Osteocyte (in vitro differentiated cells): ENCODE measurements at places on chromosomes 5 and 9. TPM values are rescaled to one million over a fixed set of nuclear protein-coding genes. Genes with fewer than 3 reads are reported as not detected.

TAS2R1 gene
- not detected in 2 replicates for total RNA-seq

SLC6A19 gene
- total RNA-seq = not detected in 2 replicates

- no peak overlapping the region for H3K27ac ChIP-seq
- H3K27me3 ChIP-seq = no peaks in the 10 kb centered on the region
- DNase-seq = no peak
- H3K4me1 ChIP-seq = peaks cover 17% of the 10 kb centered on the region
Measured at GRCh38 chr9:111854799-111855198, 41.8 kb upstream of the UGCG start.

GRCh38 chr5:43338862-43339261 lies 25.6 kb upstream of the HMGCS1 start:
- no peak overlapping the region for H3K27ac ChIP-seq
- H3K36me3 ChIP-seq = no peaks in the 10 kb centered on the region

FCN2 gene
- total RNA-seq = not detected in 2 replicates

CCDC183 gene
- 0.89 and 0.94 TPM in 2 replicates for total RNA-seq

GRCh38 chr5:38795986-38796741 lies 49.6 kb upstream of the OSMR start:
- peaks cover 18% of the 10 kb centered on the region for H3K27me3 ChIP-seq
- DNase-seq = no peak
- H3K4me3 ChIP-seq = no peak overlapping the region
- H3K27ac ChIP-seq = no peak overlapping the region
- H3K4me1 ChIP-seq = peaks cover 1% of the 10 kb centered on the region
- H3K36me3 ChIP-seq = no peaks in the 10 kb centered on the region

EFNA5 gene
- total RNA-seq = 34.2 and 35.4 TPM in 2 replicates

TMEM252 gene
- not detected in 2 replicates for total RNA-seq

GRCh38 chr9:95903398-95903797 lies 27.9 kb downstream of the ERCC6L2 start:
- no peak for DNase-seq
- no peaks in the 10 kb centered on the region for H3K4me1 ChIP-seq
- peaks cover 21% of the 10 kb centered on the region for H3K36me3 ChIP-seq
- H3K27ac ChIP-seq = no peak overlapping the region

ENTREP1 gene
- 0.24 and 0.26 TPM in 2 replicates for total RNA-seq

PDE4D gene
- total RNA-seq = 23.1 and 24.2 TPM in 2 replicates
